ENCODE measurements at places on chromosomes 7 and 10. TPM values are rescaled to one million over a fixed set of nuclear protein-coding genes. Genes with fewer than 3 reads are reported as not detected.
A peak's percentile ranks its signal among the peaks of the same experiment; 100 is the strongest.

DNA sequence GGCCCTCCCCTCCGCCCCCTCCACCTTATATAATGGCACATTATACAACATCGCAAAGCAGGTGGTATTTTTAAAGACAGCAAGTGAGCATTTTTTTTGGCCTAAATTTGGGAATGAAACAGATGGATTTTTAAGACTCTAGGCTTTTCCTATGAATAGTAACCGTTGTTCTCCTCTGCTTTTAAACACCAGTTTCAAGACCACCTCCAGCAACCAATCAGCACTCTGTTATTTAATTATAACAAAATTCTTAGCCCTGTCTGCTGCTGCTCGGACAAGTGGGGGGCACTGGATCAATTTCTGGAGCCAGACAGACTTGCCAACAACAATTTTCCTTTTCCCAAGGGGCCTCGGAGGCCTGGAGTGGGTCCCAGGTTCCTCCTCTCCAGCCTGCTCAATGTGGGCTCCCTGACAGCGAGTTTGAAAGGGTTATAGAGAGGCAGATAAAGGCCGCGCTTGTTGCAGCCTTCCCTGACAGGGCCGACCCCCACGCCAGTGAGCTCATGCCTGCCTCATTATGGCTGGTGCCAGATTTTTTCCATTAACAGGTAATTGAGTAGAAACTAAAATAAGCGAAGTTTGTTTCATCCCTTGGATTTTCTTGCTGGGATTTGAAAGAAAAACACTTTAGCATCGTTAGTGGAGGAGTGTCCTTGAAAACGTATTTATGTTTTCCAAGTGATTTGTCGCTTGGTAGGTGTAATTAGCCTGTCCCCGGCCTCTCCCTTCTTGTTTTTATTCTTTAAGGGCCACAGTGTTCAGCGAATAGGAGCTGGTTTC is 227.3 kb downstream of the TCF7L2 start:
- DNase-seq: no peak

DNA sequence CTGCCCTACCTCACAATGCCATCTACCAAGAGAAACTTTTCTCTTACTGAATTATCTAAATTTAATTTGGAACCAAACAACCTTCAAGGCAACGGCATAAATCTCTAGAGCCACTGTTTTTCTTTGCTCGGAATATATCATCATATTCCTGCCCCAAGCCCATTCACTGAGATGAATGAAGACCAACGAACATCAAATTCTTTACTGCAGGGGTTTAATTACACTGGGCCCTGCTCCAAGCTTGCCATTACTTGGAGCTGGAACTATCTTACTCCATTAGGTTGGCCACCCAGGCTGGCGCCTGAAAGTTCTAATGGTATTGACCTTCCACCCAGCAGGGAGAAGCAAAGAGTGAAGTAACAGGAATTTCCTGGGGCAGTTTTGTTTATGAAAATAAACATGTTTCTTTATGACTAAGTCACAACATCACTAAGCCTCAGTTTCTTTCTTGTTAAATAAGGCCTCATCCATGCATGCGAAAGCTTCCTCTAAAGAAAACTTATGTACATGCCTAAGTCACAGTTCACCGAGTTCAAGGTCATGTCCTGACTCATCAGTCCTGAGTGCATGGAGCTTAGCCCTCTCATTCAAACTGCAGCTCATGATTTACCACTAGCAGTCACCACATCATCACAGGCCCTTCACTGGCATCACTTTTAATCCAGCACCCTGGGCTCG is 42.1 kb upstream of the ANAPC16 start:
- DNase-seq: no peak

GRCh38 chr10:110016039-110016438 is 8.3 kb downstream of the ADD3 start:
- no peak for DNase-seq

DNA sequence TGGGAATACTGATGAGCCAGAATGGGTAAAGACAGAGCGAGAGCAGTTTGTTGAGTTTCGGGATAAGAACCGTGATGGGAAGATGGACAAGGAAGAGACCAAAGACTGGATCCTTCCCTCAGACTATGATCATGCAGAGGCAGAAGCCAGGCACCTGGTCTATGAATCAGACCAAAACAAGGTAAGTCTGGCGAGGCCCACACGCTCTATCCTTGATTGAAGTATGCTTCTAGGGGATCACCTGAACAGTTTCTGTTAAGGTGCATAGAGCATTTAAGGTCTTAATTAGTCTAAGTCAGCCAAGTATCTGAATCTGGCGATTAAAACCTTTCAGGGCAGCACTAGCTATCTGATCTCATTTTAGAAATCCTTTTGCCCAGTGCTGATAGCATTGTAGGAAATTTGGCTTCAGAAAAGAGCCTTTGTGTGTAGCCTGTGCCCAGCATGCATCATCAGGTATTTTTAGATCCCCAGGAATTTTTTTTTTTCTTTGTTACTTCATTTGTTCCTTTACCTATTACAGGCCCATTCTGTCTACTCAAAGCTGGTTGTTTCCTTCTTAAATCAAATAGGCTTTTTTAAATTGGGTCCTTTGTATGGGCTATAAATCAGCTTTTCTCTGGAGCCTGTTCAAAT is 8.0 kb downstream of the OPN1SW start:
- no peak for DNase-seq

DNA sequence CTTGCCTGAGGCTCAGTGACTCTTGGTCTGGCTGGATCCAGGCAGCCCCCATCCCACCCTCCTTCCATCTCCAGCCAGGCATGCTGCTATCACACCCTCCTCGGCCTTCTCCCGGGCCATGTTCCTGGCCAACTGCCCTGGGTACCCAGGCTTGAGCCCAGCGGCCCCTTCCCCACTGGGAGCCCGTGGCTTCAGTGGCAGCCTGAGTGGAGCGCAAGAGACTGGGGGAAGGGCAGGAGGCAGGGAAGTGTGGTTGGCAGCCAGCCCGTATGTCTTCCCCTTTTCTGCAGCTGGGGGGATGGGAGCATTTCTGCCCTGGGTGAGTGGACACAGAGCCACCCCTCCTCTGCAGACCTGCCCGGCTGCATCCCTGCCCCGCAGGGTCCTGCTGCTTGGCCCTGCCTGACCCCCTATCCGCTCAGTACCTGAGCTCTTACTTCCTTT is 148.5 kb downstream of the ARHGAP22 start:
- peak; percentile 44 for DNase-seq

DNA sequence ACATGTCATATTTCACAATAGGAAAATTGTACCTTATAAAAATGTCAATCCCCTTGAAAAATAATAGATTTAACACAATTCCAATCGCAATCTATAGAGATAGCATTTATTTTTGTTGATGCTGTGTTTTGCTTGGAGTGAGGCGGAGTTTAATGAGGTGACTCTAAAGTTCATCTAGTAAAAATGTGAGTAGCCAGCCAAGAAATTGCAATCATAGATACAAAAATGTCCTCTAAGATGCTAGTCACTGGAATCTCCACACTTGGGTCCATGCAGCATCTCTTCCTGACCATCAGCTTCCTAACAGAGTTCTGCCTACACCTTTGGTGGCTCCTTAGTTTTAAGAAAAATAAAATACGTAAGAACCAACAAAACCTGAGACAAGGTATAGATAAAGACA is 44.9 kb downstream of the GLI3 start:
- no peak for DNase-seq

GRCh38 chr10:52574697-52575096 is 197.9 kb downstream of the MBL2 start:
- no peak for DNase-seq

DNA sequence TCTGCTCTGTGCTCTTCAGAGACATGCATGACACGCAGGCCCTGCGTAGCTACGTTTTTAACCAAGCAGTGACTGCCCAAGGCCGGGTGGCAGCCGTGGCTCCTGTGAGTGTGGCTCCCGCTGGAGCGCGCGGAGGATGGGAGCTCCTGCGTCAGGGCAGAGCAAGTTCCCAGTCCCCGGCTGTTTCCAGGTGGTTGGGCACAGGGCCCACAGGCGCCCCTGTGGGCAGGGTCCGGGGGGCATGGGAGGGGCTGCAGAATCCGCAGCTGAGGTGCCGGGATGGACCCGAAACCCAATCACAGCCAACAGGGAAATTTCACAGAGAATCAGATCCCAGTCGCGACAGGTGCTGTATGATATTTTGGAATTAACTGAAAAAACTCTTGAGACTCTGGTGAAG is 9.8 kb downstream of the NKX6-2 start:
- DNase-seq: no peak

GRCh38 chr7:30323006-30323355 is 38.6 kb downstream of the ZNRF2 start:
- peak; percentile 49 for DNase-seq

- DNase-seq: peak; percentile 59
These were observed 99.5 kb downstream of the HIP1 start for GRCh38 chr7:75639071-75639885.

DNA sequence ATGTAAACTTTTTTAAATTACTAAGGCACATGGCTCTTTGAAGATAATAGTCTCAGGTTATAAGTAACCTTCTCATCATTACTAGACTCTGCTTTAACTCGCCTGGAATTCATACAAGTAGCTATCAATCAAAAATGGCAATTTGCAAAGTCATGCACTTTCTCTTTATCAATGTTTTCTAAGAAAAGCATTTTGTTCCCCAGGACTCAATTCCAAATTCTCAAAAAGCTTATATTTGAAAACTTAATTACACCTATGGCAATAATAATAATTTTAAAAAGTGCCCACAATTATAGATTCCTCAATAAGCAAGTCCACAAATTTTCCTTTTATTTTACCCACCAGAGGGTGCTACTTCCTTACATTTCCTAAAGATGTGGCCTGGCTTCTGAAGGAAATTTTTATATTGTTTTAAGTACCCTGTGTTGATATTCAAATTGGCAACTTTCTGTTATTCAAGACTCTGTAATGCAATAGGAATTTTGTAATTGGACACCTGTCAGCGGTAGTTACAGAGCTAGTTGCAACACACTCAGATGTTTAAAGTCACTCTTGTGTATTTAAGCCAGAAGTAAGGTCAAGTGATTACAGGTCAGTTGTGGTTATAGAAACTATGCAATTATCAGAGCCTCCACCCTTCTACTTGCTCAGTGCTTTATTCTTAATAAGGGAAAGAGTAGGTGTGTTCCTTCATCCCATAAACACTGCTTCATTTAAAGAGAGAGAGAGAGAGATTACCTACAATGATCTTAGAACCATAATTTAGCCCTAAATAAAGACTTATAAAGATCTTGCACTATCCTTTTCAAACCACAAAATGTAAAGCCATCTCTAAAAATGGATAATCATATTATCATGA is 47.1 kb upstream of the HYAL4 start:
- peak; percentile 4 for DNase-seq

- no peak for DNase-seq
These were observed 48.9 kb downstream of the ZNF277 start for GRCh38 chr7:112255388-112255720.

DNA sequence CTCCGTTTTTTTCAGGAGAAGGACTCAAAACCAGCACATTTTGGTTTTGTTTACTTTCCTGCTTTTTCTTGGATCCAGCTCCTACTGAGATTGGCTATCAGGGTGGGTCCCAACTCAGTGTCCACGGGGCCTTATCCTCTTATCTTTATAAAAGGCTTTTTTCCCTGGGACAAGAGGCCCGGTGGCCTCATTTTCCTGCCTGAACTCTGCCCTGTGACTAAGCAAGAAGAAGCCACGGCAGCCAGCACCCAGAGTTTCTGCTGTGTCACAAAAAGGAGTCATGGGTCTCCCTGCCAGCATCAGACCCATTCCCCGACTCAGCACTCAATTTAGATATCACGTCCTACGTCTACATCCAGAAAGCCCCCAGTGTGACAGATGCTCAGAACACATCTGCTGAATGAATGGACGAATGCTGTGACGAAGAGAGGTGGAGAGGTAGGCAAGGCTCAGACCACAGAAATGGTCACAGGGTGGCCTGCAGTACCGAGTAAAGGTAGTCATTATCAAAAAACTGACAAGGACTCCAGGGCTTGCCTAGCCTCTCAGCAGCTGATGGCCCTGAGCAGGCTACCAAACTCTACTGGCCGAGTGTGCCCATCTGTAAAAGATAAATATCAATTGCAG is 16.7 kb downstream of the DLG5 start:
- no peak for DNase-seq

DNA sequence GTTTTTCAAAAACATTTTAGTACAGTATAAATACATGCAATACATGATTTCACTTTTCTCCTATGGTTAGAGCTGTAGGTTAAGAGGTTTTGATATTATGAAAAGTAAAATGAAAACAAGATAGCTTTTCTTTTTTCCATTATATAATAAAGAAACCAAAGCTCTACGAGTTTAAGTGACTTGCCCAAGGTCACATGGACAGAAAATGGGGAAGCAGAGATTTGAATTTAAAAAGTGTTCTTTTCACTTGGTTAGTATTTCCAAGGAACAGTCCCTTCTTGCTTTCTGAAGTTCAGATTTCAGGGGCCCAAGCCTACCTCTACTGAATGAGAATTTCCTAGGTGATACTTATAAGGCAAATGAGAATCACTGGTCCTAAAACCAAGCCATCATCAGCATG is 13.2 kb upstream of the MAP3K8 start:
- peak; percentile 36 for DNase-seq

DNA sequence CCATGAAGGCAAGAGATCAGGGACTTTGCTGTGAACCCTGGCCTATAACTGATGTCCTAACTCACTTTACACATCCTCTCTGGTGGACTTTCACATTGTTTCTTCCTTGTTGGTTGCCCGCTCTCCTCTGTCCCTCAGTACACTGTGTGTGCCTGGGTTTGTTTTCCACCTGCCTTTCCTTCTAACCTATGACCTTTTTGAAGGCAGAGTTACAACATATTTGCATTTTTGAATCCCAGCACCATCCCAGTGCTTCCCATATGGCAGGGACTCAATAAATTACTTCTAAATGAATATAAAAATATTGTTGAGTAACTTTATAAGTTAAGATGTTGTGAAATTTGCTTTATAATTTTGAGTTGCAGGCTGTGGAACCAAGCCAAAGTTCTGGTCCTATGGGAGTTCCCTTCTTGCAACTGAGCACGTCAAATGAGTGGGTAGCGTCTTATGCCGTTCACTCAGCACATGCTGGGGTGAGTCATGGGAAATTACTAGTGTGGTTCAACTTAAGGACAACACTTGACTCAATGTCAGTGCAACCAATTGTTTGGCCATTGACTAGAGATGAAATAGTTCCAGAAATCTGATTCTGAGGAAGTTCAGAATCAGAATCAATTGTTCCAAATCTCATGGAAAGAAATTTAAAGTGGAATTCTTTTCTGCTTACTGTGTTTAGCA is 250.9 kb downstream of the TWIST1 start:
- DNase-seq: no peak

DNA sequence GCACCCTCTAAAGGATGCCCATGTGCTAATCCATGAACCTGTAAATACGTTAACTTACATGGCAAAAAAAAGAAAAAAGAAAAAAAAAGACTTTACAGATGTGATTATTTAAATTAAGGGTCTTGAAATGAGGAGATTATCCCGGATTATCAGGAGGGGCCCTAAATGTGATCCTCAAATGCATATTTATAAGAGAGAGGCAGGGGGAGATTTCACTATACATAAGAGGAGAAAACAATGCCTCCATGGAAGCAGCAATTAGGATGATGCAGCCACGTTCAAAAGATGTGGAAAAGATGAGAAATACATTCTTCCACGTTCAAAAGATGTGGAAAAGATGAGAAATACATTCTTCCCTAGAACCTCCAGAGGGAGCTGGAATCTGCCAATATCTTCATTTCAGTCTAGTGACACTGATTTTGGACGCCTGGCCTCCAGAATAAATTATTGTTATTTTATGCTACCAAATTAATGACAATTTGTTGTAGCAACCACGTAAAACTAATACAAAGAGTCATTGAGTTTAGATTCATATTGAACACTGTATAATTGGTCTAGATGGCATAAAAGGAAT is 328.4 kb upstream of the GNAI1 start:
- DNase-seq: no peak

GRCh38 chr7:30852744-30853288 is 58.8 kb upstream of the AQP1 start:
- DNase-seq: no peak

Gene LIPJ
- 0.39 TPM for total RNA-seq

Gene LIPN
- not detected for total RNA-seq

Gene METTL27
- total RNA-seq: 1.9 TPM
